ENCODE measurements at places on chromosomes 6 and 20.

DNA sequence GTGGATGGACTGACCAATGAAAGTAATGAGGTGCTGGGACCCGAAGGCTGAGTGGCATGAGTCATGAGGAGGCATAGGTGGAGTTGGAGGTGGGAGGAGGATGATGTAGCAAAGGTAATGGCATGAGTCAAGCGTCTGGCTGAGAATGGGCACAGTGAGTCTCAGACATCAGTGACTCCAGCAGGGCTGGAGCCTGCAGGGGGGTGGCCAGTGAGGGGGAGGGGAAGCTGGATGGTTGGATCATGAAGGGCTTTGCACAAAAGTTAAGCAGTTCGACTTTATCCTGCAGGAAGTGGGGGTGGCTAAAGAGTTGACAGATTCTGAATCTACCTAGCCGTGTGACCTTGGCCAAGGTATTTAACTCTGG is 99.0 kb upstream of the IYD start:
- no peak for DNase-seq

DNA sequence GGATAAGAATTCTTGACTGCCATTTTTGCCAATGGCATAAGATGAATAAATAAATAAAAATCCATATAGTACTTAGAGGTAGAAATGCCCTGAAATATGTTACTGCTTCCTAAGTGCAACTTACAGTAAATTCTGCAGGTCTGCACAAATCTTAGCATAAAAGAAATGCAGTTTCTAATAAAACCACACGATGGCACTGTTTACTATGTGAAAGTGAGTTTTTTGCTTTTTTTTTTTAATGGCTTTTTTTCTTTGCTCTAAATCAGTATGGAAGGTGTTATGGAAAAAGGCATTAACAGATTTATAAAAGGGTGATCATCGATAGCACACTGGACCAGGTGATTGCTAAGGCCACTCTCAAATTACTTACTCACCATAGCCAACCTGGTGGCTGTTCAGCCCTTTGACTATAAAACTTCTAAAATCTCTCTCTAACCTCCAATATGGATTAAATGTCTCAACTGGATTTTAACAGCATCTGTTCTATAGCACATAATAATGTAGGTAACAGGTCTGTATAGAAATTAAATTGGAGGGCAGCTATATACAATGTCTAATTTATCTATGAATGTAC is 45.8 kb downstream of the AHI1 start:
- peak; percentile 77 for DNase-seq

DNA sequence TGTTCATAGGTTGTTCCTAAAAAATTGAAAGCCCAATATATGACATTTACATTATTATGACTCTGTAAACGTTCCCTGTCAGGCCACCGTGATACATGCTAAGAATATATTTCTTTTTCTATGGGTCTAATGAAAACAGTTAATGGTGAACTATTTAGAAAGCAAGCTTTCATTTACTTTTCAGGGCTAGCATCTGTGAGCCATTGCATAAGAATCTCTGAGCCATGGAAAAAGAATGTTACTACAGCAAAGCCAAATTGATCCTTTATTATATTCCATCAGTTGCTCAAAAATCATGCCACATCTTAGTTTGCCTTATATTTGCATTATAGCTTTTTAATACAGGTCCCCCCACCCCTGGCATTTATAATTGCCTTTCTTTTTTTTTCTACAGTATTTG is 275.5 kb downstream of the ZFAND3 start:
- no peak for DNase-seq

GRCh38 chr6:56875961-56876360 is 78.9 kb upstream of the BEND6 start:
- no peak for DNase-seq

DNA sequence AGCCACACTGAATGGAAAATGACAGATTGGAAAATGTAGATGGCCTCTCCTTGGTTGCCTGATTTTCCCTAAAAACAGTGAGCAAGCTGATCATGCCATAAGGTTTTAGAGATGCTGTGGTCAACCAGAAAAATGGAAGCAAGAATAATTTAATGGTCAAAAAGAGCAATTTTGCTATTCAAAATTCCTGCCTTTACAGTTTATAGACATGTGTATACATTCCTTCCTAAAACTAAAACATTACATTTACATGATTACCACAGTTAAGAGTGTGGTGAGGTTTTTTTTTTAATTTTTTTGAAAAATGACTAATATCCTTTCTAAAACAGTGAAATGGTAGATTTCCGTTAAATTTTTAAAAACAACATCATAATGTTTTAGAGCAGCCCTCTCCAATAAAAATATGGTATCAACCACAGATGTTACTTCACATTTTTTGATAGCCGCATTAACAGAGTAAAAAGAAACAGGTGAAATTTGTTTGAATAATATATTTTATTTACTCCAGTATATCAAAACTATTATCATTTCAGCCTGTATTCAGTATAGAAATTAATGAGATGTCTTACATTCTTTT is 407.0 kb upstream of the SOX4 start:
- DNase-seq = no peak

GRCh38 chr6:124983383-124984083 is 21.3 kb downstream of the RNF217 start:
- no peak for DNase-seq

DNA sequence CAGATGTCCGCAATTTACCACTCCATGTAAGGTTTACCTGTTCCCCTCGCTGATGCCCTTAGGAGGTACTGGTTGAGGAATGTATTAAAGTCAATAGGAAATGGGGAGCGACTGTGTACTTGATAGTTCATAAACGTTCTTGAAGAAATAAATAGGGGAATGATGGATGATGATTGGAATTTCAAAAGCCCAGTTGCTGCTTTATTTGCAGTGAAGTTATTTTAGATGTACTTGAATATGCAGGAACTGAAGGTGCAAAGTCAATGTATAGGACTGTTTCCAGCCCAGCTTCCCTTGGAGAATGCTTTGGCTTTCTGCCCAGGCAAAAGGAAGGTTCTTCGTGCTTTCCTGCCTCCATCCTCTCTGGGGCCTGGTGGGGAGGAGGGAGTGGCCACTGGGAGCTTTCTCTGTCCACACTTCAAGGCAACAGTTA is 19.8 kb downstream of the ADGRF5 start:
- no peak for DNase-seq

- DNase-seq = no peak
Observed at GRCh38 chr20:15005300-15005986, 668.0 kb upstream of the FLRT3 start.

DNA sequence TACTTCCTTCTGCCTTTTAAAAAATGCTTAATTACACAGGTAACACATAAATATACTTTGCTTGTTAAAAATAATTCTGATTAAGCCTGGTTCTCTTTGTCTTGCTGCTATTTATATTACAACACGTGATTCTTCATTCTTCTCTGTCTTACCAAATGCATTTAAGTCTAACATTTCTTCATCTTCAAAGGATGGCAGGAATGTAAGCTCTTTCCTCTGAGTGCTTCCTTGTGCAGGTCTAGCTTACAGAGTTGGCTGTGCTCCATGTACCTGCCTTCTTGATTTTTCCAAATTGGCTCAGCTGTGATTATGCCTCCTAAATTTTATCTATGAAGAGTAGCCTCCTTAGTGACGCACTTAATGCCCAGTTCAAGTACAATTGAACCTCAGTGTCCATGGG is 44.4 kb downstream of the RNF144B start:
- no peak for DNase-seq

- DNase-seq = no peak
Observed at GRCh38 chr6:73606428-73606827, 47.4 kb downstream of the SLC17A5 start.

- no peak for DNase-seq
Observed at GRCh38 chr6:32045811-32046449, 7.7 kb downstream of the CYP21A2 start.

GRCh38 chr20:3996399-3996798 is 19.0 kb downstream of the RNF24 start:
- DNase-seq = no peak

DNA sequence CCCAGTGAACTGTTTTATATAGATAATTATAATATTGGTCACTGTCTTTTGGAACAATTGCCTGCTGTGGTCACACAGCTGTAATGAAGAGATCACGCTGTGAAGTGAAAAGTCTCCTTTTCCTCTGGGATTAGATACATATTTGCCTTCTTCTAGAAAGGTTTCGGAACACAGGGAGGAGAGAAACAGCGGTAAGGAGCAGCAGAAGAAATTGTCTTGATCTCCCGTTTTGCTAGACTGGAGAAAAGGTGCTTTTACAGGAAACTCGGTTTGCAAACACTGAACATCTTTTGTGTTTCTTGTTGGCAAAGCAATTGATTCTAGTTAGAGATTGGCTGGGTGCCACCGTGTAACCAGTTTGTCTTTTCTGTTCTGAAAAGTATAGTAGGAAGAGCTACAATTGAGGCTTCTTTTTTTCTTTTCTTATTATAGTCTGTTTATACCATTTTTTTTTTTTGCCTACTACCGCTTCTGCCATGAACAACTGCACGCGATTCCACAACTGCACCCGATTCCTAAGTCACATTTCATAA is 404.1 kb upstream of the ID4 start:
- DNase-seq = peak; percentile 39

DNA sequence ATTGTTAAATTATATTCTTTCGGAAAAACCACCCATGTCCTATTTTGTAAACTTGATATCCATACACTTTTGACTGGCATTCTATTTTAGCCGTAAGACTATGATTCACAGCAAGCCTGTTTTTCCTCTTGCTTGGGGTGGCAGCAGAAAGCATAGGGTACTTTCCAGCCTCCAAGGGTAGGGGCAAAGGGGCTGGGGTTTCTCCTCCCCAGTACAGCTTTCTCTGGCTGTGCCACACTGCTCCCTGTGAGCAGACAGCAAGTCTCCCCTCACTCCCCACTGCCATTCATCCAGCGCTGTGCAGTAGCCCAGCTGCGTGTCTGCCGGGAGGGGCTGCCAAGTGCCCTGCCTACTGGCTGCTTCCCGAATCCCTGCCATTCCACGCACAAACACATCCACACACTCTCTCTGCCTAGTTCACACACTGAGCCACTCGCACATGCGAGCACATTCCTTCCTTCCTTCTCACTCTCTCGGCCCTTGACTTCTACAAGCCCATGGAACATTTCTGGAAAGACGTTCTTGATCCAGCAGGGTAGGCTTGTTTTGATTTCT is 2.1 kb upstream of the ESR1 start:
- DNase-seq = no peak

DNA sequence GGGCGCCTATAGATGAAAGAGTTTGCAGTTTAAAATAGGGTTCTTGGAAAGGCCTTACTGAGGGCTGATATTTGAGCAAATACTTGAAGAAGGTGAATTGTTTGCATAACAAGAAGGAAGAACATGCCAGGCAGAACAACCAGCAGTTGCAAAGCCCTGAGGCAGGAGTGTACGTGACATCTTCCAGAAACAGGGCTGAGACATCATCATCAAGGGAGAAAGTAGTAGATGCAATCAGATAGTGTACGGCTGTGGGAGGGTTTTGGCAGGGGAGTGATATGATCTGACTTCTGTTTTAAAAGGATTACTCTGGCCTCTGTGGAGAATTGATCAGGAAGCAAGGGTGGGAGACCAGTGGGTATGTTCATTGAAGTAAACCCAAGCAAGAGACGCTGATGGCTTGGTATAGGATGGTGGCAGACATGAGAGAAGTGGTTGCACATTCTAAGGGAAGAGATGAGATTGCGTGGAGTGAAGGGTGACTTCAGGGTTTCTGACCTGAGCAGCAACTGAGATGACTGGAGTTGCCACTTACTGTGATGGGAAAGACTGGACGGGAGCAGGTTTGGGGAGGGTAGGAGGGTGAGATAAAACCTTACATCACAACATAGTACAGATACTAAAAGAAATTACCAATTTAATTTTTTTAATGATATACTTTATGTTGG is 28.8 kb downstream of the RIOK1 start:
- peak; percentile 15 for DNase-seq

- no peak for DNase-seq
Observed at GRCh38 chr6:111942561-111942960, 69.3 kb upstream of the FYN start.
